ENCODE measurements at places on chromosomes 1 and 21.

DNA sequence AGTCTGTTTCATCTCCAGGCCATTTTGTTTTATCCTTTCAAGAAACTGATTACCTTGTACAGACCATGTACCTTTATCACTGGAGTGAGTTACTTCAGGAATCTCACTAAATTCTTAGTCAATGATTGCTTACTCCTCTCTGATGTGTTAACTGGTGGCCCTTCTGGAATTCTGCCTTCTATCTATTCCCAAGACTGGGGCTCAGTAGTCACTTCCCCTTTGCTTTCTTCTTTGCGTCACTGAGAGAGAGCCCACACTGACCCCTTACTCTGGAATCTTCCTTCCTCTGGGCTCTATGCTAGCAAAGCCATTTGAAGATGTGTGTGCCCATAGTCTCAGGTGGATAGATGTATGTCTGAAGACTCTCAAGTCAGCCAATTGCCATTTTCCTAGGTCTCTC lies 34.6 kb downstream of the XCL2 start:
- DNase-seq, result no peak

DNA sequence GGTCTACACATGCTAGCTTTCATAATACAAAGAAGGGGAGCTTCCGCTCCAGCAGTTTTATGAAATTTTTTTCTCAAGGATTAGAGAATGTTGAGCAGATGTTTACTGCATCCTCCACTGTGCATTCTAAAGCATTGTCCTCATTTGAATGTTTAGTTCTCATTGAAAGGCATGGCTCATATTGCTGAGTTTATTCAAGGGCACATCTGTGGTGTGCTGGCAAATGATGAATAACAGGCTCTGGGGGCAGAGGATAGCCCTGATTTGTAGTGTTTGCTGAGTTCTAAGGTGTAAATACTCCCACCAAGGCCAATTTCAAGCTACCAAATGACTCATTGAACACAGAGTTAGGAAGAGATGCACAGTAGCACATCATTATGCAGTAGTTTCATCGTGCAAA lies 303.2 kb upstream of the FAM78B start:
- no peak for DNase-seq

DNA sequence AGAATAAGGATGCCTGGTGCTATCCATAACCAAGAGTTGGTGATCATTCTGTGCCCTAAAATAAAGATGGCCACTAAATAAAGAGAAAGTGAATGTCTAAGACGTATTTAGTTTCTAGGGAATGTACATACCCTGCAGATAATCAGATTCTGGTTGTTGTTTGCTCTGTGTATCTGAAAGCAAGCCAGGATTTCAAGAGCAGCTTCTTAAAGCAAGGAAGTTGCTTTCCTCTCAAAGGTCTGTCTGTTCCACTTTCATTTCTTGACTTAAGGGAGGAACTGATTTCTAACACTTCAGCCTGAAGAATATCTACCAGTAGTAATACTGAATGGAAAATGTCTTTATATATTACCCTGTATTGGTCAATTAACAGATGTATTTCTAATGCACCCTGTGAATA lies 88.8 kb downstream of the KIF1B start:
- DNase-seq, result no peak

- no peak for DNase-seq
These were observed 3.8 kb upstream of the EDN2 start for GRCh38 chr1:41488040-41488951.

- no peak for DNase-seq
These were observed 43.0 kb upstream of the TENT5C start for GRCh38 chr1:117562581-117563491.

- peak; percentile 42 for DNase-seq
These were observed 264.6 kb downstream of the HHIPL2 start for GRCh38 chr1:222283147-222283768.

- DNase-seq, result no peak
These were observed 6.2 kb upstream of the CAMK1G start for GRCh38 chr1:209577346-209577745.

- no peak for DNase-seq
These were observed 394.9 kb downstream of the NPHP4 start for GRCh38 chr1:5597171-5597850.

GRCh38 chr21:16108561-16109075 lies 378.8 kb downstream of the USP25 start:
- no peak for DNase-seq

- no peak for DNase-seq
These were observed 15.7 kb downstream of the TMEM81 start for GRCh38 chr1:205068457-205069040.

DNA sequence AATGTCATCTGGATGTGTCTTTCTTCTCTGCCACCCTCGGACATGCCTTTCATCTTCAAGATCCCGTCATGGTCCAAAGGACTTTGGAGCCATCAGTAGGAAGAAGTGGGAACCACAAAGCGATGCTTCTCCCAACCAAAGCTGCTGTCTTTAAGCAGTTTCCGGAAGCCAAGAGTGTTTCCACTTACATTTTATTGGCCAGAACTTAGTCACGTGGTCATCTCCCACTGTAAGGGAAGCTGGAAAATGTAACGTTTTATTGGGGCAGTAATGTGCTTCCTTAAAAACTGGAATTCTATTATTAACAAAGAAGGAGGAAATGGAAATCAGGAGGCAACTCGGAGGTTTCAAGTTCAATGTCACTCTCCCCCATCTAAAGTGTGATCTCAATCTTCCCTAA lies 170.8 kb downstream of the ATG4C start:
- DNase-seq, result no peak

DNA sequence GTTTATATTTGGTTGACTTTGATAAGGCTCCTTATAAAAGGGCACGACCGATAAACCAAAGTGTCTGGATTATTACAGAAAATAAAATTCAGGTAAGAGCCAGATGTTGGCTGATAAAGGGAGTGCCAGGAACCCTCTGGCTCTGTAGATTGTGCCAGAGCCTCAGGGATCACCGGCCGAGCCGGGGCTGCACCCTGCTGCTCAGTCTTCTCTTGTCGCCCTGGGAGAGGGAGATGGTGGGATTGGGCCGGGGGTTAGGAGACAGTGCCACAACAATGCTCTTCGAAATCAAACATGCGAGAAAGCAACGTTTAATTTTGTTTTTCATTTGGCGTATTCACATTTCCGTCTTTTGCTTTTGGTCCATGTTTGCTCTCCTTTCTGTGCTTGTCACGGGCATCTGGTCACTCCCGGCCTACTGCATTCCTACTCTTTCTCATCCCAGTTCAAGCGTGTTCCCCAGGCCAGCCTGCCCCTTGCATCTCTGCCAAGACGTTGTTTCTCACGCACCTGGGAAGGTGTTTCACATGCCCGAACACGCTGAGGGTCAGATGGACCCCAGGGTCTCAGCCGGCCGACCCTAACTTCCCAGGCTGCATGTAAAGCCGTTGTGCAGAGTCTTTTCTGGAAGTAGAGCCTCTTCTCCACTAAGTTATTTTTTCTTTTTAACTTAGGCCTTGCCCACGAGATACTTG lies 18.8 kb upstream of the C2CD2 start:
- no peak for DNase-seq

DNA sequence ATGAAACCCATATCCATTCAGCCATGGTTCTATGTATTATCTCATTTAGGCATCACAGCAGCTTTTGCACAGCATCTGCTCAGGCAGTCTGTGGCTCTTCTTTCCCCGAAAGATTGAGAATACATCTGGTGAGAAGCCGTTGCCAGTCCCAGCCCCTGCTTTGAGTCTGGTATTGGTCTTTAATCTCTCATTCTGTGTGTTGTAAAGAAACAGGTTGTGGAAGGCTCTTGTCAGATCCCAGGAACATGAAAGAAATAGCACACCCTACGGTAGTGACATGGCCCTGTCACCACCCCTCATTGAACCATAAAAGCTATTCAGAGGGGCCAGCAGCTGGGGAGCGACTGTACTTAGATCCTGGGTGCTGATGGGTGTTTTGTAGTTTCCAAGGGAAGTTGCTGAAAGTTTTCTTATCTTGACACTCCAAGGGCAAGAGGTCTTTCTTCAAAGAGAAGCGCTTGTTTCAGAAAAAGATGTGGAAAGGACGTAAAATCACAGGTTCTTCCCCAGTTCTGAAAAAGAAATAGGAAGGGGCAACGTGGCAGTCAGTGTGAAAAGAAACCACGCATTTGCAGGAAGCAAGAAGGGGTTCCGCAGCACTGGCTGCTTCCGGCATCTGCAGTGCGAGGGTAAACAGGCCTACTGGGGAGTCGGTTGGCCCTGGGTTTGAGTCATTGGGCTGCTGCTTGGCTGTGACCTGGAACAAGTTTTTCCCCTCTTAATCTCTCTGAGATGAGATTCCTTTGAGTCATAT lies 145.0 kb downstream of the DHRS3 start:
- DNase-seq, result no peak
